ENCODE measurements at places on chromosomes 1 and 21.
A peak's percentile ranks its signal among the peaks of the same experiment; 100 is the strongest.

DNA sequence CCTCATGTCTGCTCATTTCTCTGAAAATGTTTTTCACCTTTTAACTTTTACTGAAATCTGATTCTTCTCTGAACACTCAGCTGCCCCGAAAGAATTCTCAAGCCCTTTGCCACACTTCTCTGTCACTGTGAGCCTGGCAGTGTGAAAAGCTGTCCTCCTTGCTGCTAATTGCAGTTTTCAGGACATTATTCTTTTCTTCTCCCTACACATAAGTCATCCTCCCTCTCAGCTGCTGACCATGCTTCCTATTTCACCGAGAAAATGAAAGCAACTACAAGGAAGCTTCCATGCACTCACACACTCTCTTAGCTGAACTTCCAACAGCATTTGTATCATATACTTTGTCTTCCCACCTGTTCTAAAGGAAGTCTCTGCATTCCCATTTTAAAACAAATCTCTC is 15.8 kb downstream of the OLFM3 start:
- no peak for DNase-seq

GRCh38 chr1:192969091-192969490 is 90.1 kb downstream of the UCHL5 start:
- DNase-seq, result no peak

GRCh38 chr1:65055747-65056146 is 89.4 kb upstream of the JAK1 start:
- DNase-seq, result no peak

DNA sequence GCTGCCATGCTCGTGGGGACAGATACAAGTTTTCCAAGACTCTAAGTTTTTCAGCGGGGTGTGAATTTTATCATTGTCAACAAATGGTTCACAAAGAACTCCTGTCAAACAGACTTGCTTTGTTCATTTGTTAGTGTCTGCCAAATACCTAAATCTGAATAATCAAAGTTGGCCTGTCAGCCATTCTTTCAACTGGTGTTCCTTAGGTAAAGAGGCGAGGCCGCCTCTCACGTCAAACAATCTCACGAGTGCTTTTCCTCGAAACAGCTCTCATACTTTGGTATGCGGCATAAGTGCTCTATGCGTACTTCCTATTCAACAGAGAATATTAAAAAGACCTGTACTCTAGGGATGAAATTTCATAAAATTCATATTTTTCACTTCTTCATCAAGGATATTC is 51.4 kb upstream of the KANK4 start:
- no peak for DNase-seq

DNA sequence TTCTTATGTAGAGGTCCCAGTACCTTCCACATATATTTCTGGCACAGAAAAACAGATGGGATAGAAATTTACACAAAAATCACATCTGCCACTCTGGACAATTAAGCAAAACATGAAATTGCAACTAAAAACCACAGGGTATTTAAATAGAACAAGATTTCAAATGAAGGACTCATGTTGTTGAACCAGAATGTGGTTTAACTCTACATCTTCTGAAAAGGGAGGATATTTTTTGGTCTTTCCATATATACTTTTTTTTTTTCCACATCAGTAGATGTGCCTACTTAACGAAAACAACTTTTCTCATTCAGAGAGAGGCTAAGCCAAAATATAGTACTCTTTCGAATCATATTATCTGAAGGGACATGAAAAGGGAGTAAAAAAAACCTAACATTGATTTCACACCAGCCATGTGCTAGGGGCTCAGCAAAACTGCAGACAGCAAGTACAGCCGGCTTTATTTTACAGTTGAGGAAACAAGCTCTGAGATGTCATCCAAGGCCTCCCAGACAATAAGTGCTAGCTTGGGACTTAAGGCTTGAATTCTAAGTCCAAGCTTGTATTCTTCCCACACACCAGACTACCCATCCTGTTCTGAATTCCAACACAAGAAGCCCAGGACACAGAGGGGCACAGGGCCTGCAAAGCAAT is 208.9 kb downstream of the PBX1 start:
- DNase-seq, result no peak

DNA sequence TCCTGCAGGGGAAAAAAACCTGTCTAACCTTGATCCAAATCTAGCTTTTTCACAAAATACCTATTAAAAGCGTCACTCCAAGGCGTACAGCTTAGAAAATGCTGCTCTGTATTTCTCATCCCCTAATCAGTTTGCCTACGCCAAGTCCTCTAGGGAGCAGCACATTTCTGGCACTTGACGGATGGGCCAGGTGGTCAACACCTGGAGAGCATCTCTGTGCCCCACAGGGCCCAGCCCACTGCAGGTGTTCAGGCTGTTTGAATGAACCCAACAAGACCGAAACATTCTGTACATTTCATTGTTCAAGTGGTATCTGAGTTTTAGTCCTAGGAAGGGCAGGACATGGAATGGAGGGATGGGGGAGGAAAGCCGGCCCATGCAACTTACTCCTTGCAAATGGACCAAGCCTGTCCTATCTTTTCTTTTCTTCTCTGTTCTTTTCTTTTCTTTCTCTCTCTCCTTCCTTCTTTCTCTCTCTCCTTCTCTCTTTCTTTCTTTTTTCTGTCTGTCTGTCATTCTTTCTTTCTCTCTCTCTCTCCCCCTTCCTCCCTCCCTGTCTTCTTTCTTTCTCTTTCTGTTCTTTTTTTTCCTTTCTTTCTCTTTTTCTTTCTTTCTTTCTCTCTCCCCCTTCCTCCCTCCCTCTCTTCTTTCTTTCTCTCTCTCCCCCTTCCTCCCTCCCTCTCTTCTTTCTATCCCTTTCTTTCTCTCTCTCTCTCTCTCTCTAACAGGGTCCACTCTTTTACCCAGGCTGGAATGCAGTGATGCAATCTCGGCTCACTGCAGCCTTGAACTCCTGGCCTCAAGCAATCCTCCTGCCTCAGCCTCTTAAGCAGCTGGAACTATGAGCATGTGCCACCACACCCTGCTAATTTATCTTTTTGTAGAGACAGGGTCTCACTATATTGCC is 29.1 kb downstream of the IGFN1 start:
- no peak for DNase-seq

- DNase-seq, result no peak
Measured at GRCh38 chr1:248243204-248243603, 12.0 kb downstream of the OR2M4 start.

- no peak for DNase-seq
Measured at GRCh38 chr1:23100074-23100748, 68.4 kb downstream of the LUZP1 start.

- no peak for DNase-seq
Measured at GRCh38 chr1:1264868-1265272, 8.8 kb downstream of the UBE2J2 start.

GRCh38 chr1:148162363-148162762 is 10.3 kb upstream of the NBPF11 start:
- no peak for DNase-seq

DNA sequence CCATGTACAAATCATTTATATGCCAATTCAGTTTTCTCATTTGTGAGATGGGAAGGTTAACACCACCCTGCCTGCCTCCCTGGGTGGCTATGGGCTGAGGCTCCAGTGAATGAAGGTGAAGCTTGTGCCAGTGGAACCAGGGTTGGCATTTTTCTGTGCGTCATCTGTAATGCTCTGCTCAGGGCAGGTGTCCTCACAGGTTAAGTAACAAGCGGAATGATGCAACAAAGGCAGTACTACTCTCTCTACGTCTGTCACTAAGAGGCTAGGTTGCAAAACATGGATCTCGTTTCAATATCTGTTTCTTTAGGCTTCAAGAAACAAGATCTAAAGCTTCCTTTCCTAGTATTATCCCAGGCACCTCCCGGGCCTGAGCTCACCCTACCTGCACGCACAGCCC is 67.0 kb upstream of the ZNF648 start:
- no peak for DNase-seq

- no peak for DNase-seq
Measured at GRCh38 chr1:99503276-99503747, 142.6 kb upstream of the PALMD start.

DNA sequence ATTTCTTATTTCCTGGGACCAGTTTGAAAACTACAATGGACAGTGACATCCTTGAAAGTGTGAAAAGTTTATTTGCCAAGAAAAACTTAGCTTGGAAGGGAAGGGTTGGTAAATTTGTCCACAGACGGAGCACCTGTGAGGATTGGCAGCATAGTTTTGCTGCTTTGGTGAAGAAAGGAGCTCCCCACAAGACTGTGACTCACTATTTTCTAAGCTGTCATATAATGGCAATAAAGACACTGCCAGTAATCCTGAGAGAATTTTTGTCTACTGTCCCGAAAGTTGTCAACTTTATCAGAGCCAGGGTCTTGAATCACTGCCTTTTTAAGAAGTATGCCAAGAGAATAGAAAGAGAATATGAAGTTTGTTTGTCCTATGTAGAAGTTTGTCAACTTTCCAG is 230.8 kb downstream of the NEGR1 start:
- DNase-seq, result no peak

DNA sequence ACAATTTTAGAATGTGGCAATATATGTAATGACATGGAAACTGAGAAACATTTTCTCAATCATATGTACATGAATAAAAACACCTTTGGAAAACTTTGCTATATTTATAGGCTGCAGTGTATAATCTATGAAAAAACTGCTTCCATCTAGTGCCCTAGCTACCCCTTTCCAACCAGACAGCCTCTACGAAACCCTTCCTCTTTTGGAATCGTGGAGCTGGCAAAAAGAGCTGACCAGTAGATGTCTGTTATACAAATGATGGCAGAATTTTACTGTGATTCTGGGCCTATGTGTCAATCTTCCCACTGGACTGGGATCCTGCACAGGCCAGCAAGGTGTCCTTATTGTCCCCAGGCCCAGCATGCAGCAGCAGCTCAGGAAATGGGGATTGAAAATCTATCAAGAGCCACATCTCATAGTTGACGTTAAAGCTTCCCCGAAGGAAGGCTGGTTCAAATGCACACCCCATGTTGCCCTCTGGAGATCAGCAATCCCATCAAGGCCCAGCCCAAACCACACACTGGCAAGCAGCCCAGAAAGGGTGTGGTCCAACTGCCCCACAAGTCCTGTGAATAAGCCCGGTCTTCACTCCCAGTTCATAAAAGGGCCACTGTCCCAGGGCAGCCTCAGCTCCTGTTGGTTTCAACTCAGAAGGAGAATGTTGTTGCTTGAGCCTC is 8.8 kb upstream of the FAM20B start:
- DNase-seq, result no peak

- no peak for DNase-seq
Measured at GRCh38 chr1:94906382-94906781, 20.5 kb downstream of the CNN3 start.

DNA sequence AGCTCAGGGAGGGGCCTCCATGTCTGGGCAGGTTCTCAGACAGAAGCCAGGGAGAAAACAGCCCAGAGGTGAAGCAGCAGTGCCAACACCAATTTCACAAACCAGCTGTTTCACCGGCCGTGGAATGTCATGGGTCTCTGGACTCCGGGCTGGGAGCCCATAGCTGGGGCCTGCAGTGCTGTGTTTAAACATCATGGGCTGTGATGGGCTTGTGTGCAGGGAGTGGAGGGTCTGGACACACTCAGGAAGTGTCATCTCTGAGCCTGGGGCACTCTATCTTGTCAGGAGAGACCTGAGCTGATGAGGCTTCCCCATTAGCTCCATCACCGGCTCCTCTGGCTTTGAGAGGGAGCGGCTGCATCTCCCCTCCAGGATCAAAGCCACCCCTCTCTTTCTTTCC is 173.6 kb upstream of the IGSF21 start:
- DNase-seq, result no peak

- DNase-seq, result peak; percentile 27
Measured at GRCh38 chr1:58755468-58755872, 28.4 kb downstream of the JUN start.

- no peak for DNase-seq
Measured at GRCh38 chr1:1437904-1438376, 2.5 kb downstream of the VWA1 start.

DNA sequence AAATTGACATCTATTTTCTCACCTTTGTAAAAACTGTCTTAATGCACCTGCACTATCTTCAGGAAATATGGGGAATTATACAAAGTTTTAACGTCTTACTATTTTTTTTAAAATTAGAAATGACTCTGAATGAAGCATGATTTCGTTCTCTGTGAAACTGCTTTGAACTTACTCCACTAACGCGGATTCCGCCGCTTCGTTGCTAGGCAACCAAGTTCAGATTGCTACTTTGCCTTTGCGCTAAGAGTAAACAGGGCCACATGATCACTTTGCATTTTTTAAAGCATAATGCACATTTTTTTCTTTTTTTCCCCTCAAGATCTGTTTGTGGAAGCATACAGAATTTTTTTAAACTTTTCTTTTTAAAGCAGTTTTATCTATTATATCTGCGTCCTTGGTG is 690.5 kb downstream of the BRINP3 start:
- DNase-seq, result no peak

DNA sequence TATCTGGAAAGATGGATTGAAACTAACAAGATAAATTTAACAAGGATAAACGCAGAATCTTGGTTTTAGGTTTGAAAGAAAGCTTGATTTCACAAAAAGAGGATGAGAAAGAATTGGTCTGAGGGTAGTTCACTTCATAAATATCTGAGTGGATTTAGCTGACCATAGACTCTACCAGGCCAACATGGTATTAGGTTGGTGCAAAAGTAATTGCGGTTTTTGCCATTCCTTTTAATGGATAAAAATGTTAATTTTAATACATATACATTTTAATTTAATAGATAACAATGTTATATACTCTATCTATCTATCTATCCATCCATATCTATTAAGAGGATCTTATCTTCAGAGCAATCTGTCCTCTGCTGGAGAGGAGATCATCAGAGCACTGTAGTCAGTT is 70.2 kb upstream of the PLXNA2 start:
- DNase-seq, result no peak

DNA sequence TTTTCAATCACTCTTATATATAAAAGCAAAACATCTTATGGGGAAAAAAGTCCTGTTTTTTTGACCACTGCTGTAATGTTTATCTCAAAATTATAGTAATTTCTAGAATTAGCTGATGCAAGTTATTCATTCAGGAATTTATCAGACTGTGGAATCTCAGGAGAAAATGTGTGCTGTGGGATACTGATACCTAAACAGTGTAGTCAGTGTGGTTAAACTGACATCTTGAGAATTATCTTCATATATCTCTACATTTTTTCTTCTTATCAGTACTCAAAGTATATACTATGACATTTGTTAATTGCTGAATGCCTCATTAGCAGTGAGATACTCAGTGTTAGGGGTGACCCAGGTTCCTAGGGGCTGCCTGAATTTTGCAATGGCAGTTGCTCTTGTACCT is 839.3 kb downstream of the KCNT2 start:
- no peak for DNase-seq

DNA sequence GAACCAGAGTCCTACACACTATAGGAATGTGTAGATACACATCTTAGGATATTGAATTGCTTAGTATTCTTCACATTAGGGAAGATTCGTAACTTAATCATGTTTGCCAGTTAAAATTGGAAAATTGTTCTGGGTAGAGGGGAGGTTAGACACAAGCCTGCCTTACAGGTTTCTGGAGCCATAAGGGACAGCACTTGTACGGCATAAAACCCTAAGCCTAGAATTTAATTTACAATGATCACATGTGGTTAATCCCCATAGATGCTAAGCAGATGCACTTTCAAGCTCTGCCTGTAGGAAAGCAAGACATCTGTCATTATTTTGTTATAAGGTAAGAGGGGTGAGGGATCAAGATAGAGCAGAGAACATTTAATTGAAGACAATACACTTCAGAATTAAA is 820.7 kb downstream of the NCAM2 start:
- DNase-seq, result no peak

GRCh38 chr1:39928809-39929587 is 25.9 kb upstream of the MFSD2A start:
- DNase-seq, result no peak

GRCh38 chr21:26546446-26547097 is 26.5 kb downstream of the CYYR1 start:
- no peak for DNase-seq

- DNase-seq, result no peak
Measured at GRCh38 chr1:165856606-165857005, 29.2 kb downstream of the UCK2 start.

GRCh38 chr1:171966426-171967220 is 125.3 kb downstream of the DNM3 start:
- DNase-seq, result no peak

Measured in activated naive CD4-positive, alpha-beta T cell treated with anti-CD3 and anti-CD28 coated beads, Interleukin-2, amount 50 U/mL, for 16 hours (primary cell).